ENCODE measurements at places on chromosomes 7 and 10. TPM values are rescaled to one million over a fixed set of nuclear protein-coding genes. Genes with fewer than 3 reads are reported as not detected.

The TRIM73 gene
- total RNA-seq, result 0.59 TPM

The SH2B2 gene
- total RNA-seq, result 4.7 TPM

The CCZ1 gene
- total RNA-seq, result 58.8 TPM

The AMZ1 gene
- 0.30 TPM for total RNA-seq

The ZNF398 gene
- total RNA-seq, result 6.8 TPM

The UFSP1 gene
- 8.6 TPM for total RNA-seq

The MSANTD7 gene
- total RNA-seq, result 16.9 TPM

The LLCFC1 gene
- not detected for total RNA-seq

The SPDYE2B gene
- not detected for total RNA-seq

The ITPRID1 gene
- total RNA-seq, result not detected

The ANKRD16 gene
- total RNA-seq, result 8.0 TPM

The CACNB2 gene
- under 0.01 TPM for total RNA-seq

The INHBA gene
- total RNA-seq, result 257 TPM

The CFAP58 gene
- 0.30 TPM for total RNA-seq

The ACSL5 gene
- total RNA-seq, result 0.30 TPM

The FXYD4 gene
- not detected for total RNA-seq

The RFC2 gene
- total RNA-seq, result 6.2 TPM

The NKX1-2 gene
- total RNA-seq, result not detected

The HUS1 gene
- total RNA-seq, result 24.1 TPM

The TSPAN13 gene
- 71.3 TPM for total RNA-seq
